IMR-90 (cell line): ENCODE measurements at places on chromosomes 1 and 21. TPM values are rescaled to one million over a fixed set of nuclear protein-coding genes. Genes with fewer than 3 reads are reported as not detected.

Gene DYNLT4
- total RNA-seq, result 0.56 TPM in 1 of 2 replicates, not detected in the other

Gene INSRR
- total RNA-seq, result not detected in 2 replicates

DNA sequence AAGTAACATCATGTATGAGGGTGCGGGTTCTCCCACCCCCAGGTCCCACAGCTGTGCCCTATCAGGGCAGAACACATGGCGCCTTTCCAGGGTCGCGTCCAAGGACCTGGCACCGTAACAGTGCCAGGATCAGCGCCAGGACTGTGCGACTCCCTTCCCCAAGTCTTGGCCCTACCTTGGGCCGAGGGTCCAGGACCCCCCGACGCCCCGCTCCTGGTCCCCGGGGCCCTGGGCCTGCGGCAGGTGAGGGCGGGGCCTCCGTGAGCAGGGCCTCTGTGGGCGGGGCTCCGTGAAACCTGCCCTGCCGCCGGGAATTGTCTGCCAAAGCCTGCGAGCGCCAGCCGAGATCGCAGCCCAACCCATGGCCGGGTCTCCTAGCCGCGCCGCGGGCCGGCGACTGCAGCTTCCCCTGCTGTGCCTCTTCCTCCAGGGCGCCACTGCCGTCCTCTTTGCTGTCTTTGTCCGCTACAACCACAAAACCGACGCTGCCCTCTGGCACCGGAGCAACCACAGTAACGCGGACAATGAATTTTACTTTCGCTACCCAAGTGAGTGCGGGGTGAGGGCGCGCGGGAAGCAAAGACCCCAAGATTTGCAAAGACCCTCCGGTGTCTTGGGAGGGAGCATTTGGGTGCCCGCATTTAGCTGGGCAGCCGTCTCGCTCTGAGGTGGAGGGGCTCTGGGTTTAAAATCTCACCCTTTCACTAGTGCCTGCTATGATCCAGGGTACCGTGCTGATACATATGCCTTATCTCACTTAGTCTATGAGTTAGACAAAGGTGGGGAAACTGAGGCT lies at the start of gene RHBG:
TSS of gene RHBG (plus strand) at position 323 of the 796 bp plus-strand sequence. CDS start at position 362, 39 bp downstream.
- peak; percentile 2 for DNase-seq

- no peak for DNase-seq
Measured at GRCh38 chr21:45917241-45917640, 64.3 kb upstream of the COL6A1 start.

GRCh38 chr1:43511394-43511793 lies 19.3 kb upstream of the PTPRF start:
- no peak for DNase-seq

DNA sequence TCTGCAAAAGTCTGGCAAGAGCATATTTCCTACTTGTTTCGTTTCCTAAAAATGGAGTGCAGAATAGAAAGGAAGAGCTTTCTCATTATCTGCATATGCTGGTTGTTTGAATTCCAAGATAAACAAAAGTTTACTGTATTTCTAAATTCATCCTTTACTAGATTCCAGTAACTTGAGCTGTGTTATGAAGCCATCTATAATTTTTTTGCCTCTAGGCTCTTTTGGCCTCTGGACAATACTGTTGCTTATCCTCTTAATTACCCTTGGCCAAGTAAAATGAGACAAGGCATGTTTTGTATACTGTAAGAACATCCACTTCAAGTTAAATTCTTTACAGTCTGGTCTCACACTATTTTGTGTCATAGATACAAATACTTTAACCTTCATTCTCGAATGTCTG lies 45.6 kb upstream of the HFM1 start:
- no peak for DNase-seq

DNA sequence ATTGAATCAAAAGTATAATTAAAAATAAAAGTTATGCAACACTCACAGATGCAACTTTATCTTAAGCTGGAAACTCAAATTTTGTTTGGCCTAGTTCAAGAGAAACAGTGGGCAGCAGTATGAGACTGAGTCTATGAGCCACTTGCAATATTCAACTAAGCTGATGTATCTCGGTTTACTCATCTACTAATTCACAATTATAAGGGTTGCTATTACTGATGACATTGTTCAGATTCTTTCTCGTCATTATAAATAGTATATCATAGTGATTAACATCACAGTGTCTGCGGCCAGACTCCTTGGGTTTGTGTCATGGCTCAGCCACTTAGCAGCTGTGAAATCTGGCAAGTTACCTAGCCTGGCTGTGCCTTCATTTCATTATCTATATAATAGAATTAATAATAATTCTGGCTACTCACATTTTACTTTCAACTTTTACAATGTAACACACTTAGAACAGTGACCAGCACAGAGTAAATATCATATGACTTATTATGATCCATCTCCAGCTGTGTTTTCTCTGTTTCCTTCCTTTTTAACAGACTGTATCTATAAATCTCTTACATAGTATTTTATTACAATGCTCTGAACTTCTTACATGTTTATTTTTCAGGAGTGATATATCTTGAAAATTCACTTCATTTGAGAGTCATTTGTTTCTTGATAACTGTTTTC lies 194.3 kb upstream of the RGS18 start:
- DNase-seq, result peak; percentile 15

DNA sequence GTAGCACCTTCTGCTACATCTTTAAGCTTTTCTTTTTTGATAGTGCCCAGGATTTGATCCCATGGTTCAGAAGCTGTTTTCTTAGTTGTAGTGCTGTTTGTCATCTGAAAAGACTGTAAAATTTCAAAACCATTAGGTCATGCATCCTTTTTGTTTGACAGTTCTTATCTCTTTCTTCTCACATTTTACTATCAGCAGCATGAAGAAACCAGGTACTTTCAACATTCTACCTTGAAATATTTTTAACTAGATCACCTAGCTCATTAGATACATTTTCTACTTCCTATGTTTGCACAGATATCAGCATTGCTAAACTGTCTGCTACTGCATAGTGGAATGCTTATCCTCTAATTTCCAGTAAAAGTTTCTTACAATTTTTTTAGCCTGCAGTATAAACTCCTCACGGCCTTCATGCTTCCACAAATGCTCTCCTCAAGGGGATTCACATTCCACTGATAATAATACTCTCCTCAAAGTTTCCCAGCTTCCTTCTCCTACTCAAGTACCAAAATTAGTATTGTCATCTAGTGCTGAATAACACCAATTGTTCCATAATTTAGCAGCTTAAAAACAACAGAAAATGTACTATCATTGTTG lies 243.9 kb upstream of the ZRANB2 start:
- no peak for DNase-seq

GRCh38 chr1:219990782-219991510 lies 55.4 kb downstream of the EPRS1 start:
- peak; percentile 51 for DNase-seq
